CD8-positive, alpha-beta T cell (primary cell): ENCODE measurements at places on chromosomes 7 and 10.

DNA sequence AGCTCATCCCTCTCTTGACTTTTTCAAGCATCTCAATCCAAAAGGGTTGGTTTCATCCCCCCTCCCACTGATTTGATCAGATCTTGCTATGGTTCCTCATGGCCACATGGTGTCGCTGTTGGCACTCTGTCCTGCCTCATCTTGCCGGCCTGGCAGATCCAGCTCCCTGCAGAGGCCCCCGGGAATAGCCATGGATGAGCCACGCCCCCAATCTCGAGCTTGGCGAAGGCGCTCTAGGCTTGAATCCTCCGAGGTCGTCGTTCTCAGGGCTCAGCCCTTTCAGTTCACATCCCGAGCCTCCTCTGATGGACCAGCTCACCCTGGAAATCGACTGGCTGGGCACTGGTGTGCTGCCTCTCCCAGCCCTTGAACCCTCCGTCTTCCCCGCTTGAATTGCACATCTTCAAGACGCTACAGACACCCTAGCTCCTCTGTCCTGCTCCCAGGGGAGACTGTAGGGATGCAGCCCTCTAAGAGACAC lies 628.7 kb downstream of the TYW1 start:
- no peak for DNase-seq

DNA sequence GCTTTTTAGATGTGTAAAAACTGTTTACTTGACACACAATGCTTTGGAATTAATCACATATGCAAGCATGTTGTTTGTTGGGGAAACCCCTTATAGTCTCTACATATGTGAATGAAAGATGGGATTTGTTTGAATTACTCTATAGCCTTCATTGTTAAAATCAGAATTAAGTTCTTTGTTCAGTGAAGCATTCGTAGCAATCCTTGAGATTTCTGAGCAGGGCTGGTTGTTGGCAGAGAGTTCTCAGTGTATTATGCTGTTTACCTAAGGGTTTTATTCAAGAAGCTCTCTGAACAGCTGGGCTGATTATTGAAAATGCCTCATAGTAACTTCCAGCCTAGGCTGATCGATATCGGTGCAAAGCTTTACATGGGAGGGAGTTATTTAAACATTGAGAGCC lies 190.9 kb downstream of the VTI1A start:
- DNase-seq, result no peak

- no peak for DNase-seq
These were observed 172.2 kb downstream of the SH2D4B start for GRCh38 chr10:80709866-80710265.

DNA sequence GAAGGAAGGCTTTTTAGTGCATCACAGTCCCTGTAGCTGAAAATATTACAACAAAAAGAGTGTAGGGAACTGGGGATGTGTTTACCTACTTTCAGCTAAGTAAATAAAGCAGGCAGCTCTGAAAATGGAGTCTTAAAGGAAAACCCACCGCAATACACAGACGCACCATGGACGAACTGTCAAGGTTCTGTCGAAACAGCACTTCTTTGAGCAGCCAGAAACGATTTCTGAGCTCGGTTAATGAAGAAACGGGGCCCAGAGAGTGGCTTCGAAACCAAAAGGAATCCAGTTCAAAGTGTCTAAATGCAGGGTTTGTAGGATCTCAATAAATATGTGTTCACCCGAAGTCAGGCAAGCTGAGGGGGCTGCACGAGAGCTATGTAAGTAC lies 275.4 kb upstream of the NEBL start:
- DNase-seq, result no peak

DNA sequence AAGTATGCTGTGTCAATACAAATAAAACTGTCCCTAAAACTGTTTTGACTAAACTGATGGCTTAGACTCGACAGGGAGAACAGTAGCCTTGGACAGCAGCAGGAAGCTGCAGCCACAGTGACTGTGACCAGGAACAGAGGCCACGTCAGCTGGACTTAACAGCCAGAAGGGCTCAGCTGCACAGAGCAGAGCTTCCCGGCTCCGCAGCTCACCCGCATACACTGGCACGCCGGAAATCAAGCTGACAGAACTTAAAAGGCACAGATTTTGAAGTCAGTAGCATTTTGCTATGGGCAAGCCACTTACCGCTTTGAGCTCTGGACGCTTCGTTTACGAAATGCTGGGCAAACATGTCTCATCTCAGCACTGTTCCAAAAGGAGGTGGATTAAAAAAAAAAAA lies 769.7 kb upstream of the AUTS2 start:
- no peak for DNase-seq
